ENCODE measurements at places on chromosomes 5 and 9.

- DNase-seq: no peak
Measured at GRCh38 chr5:150329038-150329437, 26.3 kb upstream of the ARSI start.

GRCh38 chr5:138898299-138898698 lies 23.2 kb upstream of the LRRTM2 start:
- no peak for DNase-seq

- DNase-seq: no peak
Measured at GRCh38 chr5:133864711-133865110, 103.7 kb downstream of the C5orf15 start.

DNA sequence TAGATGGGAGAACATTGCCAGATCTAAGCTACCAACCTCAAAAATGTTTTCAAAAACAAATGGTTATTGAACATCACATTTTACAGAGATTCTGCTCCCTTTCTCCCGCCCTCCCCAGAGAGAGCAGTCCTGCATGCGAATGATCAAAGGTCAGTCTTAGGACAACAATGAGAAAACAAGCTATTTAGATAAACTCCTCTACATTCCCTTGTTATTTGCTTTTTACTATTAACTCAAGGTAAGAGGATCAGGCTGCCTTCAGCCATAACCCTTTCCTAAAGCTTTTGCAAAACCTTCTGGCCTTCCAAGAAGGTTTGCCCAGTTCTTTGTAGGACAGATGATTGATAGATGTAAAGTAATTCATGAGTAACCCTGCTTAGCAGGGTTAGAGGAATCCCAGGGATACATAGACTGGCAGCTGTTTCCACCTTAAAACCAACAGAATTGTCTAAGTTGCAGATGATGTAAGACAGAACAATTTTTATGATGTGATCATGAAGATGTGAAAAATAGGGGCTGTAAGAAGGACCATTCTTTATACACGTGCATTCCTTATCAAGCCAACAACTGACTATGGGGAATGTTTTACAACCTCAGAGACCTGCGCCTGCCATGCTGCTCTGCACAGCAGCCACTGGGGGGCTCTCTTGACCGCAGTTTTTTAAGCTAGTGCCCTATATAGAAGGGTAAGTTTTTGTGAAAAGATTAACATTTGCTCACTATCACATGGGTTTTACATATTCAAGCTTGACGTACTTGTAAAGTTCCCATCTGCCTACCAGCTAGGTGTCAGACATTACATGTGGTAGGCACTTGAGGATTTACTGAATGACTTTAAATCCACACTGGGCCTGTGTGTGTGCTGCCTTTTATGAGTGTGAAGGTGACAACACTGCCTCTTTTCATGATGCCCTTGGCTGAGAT lies 2.3 kb upstream of the ZNF782 start:
- peak; percentile 79 for DNase-seq

GRCh38 chr5:151738125-151738848 lies 20.1 kb downstream of the ATOX1 start:
- DNase-seq: no peak

DNA sequence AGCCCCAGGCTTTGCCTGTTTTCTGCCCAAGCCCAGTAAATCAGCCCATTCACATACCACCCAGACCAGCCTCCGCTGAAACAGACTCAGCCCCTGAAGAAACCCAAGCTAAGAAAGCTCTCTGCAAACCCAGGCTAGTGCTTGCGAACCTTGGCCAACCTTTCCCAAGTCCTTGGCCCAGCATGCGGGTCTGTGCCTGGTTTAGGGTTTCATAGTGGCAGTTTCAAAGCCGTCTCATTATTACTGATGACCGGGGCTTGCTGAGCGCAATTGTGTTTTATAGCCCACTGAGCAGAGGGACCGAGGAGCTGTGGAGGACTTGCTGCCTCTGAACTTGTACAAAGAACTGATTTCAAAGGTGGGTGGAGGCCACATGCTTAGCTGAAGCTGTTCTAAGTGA lies 584.3 kb downstream of the BNC2 start:
- DNase-seq: no peak

DNA sequence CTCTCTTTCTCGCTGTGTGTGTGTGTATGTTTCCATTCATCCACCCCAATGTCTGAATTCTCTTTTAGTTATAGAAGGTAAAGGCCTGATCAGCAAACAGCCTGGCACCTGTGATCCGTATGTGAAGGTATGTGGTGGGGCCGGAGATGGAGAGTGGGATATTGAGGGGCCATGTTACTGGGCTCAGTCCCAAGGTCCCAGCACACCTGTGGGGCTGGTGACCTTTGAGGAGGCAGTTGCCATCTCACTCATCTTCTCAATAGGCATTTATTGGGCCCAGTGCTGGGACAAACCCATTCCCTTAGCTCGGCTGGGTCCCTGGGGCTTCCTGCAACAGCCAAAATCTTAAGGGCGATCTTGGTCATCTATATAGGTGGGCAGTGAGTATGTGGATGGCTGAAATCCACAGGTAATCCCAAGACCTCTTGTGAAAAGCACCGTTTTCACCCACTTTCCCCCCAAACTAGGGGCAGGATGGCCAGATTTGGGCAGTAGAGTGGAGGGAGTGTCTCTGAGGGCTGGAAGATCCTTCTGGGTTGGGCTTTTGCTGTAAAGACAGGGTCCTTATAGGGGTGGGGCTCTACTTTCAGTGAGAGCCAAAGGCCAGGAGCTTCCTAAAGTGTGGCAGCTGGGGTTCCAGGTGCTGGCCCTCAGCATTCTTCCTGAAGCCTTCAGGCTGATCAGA lies 19.6 kb downstream of the RGS3 start:
- DNase-seq: no peak

GRCh38 chr9:137286975-137287383 lies 9.5 kb downstream of the TOR4A start:
- peak; percentile 57 for DNase-seq

GRCh38 chr9:79896390-79896980 lies 324.7 kb downstream of the TLE4 start:
- peak; percentile 48 for DNase-seq

DNA sequence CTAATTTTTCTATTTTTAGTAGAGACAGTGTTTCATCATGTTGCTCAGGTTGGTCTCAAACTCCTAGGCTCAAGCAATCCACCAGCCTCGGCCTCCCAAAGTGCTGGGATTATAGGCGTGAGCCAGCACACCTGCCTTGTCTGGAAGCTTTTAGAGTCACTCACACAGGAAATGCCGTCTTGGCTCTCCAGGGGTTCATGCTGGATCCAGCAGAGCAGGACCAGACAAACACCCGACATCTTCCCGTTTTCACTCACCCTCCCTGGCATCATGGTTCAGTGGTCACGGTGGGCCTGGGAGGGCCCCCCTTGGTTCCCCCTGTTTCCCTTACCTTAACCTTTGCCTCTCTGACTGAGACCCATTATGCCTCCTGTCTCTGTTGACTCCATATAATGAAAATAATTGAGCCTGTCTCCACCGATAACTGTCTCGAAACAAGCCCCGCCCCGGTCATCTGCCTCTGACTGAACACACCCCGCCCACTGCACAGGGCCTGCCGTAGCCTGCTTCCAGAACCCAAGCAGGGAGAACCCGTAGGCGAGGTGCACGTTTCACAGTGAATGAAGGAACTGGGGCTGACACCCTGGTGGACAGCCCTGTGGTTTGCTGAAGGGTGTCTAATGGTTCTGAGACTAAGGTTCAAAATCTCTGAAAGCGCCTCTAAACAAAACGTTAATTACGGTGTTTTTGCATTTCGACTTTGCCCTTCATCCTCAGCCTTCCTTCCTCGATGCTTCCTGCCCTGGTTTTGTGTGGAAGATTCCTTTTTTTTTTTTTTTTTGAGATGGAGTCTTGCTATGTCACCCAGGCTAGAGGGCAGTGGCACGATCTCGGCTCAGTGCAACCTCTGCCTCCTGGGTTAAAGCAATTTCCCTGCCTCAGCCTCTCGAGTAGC lies 39.7 kb upstream of the SPRY4 start:
- no peak for DNase-seq

DNA sequence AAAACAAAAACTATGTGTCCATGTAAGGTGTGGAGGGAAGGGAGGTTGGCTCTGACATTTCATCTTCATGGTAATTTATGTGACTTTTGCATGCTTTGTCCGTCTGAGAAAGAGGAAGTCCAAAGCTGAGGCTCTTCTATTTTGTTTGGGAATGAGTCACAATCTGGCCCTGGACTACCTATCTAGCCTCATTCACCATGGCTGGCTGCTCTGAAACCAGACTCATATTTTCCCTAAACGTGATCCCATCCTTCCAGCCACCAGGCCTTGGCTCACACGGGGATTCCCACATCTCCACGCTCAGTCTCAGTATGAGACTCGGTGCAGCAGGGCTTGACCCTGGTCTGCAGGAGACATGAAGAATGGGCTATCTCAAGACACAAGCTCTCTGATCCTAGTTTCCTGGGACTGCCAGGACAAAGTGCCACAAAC lies 672.8 kb downstream of the ACTL7B start:
- DNase-seq: no peak

- DNase-seq: no peak
Measured at GRCh38 chr9:84759300-84759750, 89.8 kb downstream of the NTRK2 start.

GRCh38 chr9:79955300-79955699 lies 383.5 kb downstream of the TLE4 start:
- DNase-seq: no peak

GRCh38 chr9:33104401-33104800 lies 27.9 kb upstream of the SMU1 start:
- no peak for DNase-seq

DNA sequence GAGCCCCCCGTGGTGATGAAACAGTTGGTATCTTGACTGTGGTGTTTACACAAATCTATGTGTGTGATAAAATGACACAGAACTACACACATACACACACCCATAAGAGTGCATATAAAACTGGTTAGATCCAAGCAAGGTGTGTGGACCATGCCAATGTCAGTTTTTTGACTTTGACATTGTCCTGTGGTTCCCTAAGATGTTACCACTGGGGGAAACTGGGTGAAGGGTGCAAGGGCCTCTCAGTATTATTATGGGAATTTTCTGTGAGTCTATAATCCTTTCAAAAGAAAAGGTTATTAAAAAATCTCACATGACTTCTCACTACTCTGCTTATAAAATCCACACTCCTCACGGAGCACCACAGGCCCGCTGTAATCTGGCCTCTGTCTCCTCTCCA lies 13.4 kb upstream of the KCNIP1 start:
- no peak for DNase-seq

DNA sequence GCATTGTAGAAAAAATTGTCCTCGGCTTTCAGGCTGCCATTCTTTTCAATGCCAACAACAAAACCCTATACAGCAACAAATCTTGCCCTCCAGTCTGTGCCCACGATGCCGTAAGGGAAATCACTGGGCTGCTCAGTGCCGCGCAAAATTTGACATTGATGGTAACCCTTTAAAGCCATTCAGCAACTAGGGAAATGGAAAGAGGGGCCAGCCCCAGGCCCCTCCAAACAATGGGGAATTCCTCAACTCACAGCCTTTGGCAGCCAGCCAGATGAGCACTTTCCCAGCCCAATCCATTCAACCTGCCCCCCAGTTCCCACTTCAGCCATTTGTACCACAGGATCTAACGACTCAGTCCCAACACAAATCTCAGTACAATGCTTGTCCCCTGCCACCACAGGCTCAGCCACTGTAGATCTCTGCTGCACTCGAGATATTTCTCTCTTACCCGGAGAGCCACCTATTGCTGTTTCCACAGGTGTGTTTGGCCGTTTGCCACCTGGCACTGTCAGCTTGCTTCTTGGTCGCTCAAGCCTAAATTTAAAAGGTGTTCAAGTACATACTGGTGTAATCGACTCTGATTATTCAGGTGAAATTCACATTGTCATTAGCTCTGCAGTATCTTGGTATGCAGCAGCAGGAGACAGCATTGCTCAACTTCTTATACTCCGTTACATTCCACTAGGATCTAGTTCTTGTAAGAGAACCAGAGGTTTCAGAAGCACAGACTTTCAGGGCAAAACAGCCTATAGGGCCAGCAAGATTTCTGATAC lies 103.3 kb downstream of the SYK start:
- no peak for DNase-seq

- DNase-seq: no peak
Measured at GRCh38 chr5:135116160-135116561, 82.1 kb upstream of the PITX1 start.

- DNase-seq: peak; percentile 38
Measured at GRCh38 chr9:124769549-124770358, 1.4 kb downstream of the NR6A1 start.

GRCh38 chr5:33827018-33827707 lies 64.6 kb downstream of the ADAMTS12 start:
- DNase-seq: no peak

GRCh38 chr5:35884191-35884769 lies 27.6 kb downstream of the IL7R start:
- no peak for DNase-seq

DNA sequence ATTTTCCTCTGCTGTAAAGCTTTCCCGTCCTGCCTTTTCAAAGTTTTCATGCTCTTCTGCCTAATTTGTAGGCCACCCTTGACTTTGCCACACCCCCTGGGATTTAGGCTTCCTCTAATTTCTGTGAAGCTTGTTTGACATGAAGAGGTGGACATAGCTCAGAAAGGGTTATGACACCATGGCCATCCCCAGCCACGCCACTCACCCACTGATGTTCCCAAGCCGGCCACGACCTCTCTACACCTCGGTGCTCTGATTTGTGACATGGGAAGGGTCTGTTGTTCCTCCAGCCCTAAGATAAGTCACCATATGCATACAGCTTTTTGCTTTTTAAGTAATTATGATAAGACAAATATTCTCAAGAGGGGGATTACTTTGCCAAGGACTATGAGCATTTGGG lies 139.5 kb downstream of the BARX1 start:
- DNase-seq: peak; percentile 72

DNA sequence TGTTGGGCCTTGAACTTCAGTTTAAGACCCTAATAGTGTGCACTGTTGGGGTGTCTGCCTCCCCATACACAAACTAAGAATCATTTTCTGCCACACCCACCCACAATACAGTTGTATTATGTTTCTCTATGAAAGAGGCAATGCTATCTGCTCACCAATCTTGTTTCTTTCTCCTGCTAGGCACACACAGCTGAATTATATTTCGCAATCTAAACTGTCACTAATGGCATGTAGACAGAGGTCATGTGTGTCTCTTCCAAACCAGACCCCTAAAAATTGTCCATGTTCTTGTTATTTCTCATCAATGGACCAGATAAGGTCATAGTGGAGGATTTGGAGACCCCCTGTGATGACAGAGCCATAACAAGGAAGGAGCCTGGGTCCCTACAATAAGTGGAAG lies 57.3 kb downstream of the RIGI start:
- no peak for DNase-seq

- no peak for DNase-seq
Measured at GRCh38 chr5:135743181-135743580, 91.3 kb upstream of the SLC25A48 start.

GRCh38 chr5:9251379-9251980 lies 294.4 kb downstream of the SEMA5A start:
- no peak for DNase-seq

GRCh38 chr9:83388346-83388745 lies 149.9 kb downstream of the FRMD3 start:
- no peak for DNase-seq

GRCh38 chr5:128446-128845 lies 36.5 kb downstream of the PLEKHG4B start:
- DNase-seq: no peak
